ENCODE measurements at places on chromosomes 3 and 15. TPM values are rescaled to one million over a fixed set of nuclear protein-coding genes. Genes with fewer than 3 reads are reported as not detected.

GOLGA6L4 gene
- polyA plus RNA-seq, result 4.8 TPM

SMC4 gene
- 14.7 TPM for polyA plus RNA-seq

GNB4 gene
- polyA plus RNA-seq, result 1.2 TPM

CMTM7 gene
- polyA plus RNA-seq, result 18.9 TPM

CTXN2 gene
- polyA plus RNA-seq, result 0.15 TPM

CX3CR1 gene
- 0.08 TPM for polyA plus RNA-seq

MORC1 gene
- polyA plus RNA-seq, result not detected

DUOXA2 gene
- polyA plus RNA-seq, result 0.16 TPM

ARRDC4 gene
- 29.8 TPM for polyA plus RNA-seq

USP8 gene
- 18.4 TPM for polyA plus RNA-seq

GOLGA8S gene
- polyA plus RNA-seq, result 0.21 TPM

TBCCD1 gene
- polyA plus RNA-seq, result 4.2 TPM

SYNPR gene
- not detected for polyA plus RNA-seq

CLDN18 gene
- polyA plus RNA-seq, result not detected

PIK3R4 gene
- 16.6 TPM for polyA plus RNA-seq

CADPS gene
- polyA plus RNA-seq, result 28.1 TPM

LTK gene
- polyA plus RNA-seq, result 0.63 TPM

KLHL40 gene
- 0.12 TPM for polyA plus RNA-seq

ADCY5 gene
- 9.1 TPM for polyA plus RNA-seq

CAND2 gene
- 6.2 TPM for polyA plus RNA-seq

LEKR1 gene
- 1.1 TPM for polyA plus RNA-seq

IL16 gene
- polyA plus RNA-seq, result 2.2 TPM

VIPR1 gene
- polyA plus RNA-seq, result 10.6 TPM

STRA6 gene
- polyA plus RNA-seq, result 0.19 TPM

NOP10 gene
- 87.9 TPM for polyA plus RNA-seq

CLDN1 gene
- 36.2 TPM for polyA plus RNA-seq

GATA2 gene
- 7.3 TPM for polyA plus RNA-seq

TEX55 gene
- polyA plus RNA-seq, result not detected

SYNM gene
- 4.1 TPM for polyA plus RNA-seq

RNU5B-1 gene
- not detected for polyA plus RNA-seq

FSIP1 gene
- polyA plus RNA-seq, result 0.45 TPM

PIGZ gene
- 3.8 TPM for polyA plus RNA-seq

SOX14 gene
- not detected for polyA plus RNA-seq

ARID3B gene
- 4.8 TPM for polyA plus RNA-seq

WDR72 gene
- polyA plus RNA-seq, result 5.2 TPM

FAM131A gene
- polyA plus RNA-seq, result 12.7 TPM

NGLY1 gene
- 17.6 TPM for polyA plus RNA-seq

PCSK6 gene
- polyA plus RNA-seq, result 0.87 TPM

ACP3 gene
- polyA plus RNA-seq, result 5.2 TPM

TYRO3 gene
- 7.3 TPM for polyA plus RNA-seq

SENP8 gene
- 0.49 TPM for polyA plus RNA-seq

CCK gene
- polyA plus RNA-seq, result 0.38 TPM

FEZF2 gene
- not detected for polyA plus RNA-seq

LRRIQ4 gene
- not detected for polyA plus RNA-seq

BNC1 gene
- polyA plus RNA-seq, result 0.02 TPM

TUSC7 gene
- not detected for polyA plus RNA-seq

HESX1 gene
- polyA plus RNA-seq, result 1.4 TPM

TMEM212 gene
- not detected for polyA plus RNA-seq

CPNE9 gene
- polyA plus RNA-seq, result 0.85 TPM

EPHB3 gene
- polyA plus RNA-seq, result 13.3 TPM

DAZL gene
- not detected for polyA plus RNA-seq

CILP gene
- 1.0 TPM for polyA plus RNA-seq

SCAP gene
- polyA plus RNA-seq, result 48.8 TPM
